ENCODE measurements at places on chromosomes 6 and 20.

DNA sequence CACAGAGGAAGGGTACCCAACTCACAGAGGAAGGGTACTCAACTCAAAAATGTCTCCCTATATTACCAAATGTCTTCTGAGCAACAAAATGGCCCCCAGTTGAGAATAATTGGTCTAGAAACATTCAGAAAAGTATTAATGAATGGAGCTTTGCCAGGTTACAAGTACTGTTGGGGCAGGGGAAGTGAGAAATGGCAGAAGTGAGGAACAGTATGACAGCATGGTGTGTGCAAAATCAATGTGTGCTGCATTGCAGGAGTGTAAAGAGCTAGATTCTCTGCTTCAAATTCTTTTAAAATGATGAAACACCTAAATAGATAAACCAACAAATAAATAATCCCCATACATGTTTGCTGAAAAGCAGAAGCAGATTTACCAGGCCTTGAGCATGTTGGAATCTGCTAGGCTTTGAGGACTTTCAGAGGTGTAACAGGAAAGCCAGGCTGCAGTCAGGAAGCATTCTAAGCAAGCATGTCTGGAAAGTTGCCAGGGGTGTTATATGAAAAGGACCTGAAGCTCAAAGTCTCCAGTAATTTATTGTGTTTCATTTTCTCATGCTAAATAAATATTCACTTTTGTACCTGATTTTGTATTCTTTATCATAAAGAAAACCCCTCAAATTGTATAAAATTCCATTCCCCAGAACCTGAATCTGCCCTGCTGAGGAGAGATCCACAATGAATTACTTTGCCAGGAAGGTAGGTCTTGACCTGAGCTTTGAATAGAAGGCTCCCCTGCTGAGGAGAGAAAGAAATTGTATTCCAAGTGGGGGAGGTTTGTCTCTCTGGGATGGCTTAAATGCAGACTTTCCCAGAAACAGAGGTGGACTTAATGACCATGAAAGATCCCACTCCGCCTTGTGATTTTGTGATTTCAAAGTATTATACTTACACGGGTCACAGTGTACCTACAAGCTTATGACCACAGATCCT is 265.0 kb upstream of the MARCKS start:
- no peak for DNase-seq

DNA sequence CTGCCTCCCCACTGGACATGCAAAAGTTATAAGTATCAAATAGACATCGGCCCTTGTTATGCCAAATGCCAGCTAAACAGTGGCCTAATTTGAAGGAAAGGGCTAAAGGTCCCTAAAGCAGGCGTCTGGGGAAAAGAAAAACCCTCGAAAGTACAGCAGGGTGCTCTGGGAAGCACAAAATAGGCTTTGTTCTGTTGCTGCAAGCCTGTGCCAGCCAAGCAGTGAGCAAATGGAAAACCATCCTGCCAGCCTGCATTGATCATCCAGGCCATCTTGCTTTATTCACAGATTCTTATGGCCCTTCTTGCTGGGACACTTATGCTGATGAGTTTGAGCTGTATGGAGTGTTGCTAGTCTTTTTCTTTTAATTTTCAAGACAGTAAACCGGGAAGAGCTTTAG is 62.2 kb upstream of the PLEKHG1 start:
- DNase-seq, result no peak

DNA sequence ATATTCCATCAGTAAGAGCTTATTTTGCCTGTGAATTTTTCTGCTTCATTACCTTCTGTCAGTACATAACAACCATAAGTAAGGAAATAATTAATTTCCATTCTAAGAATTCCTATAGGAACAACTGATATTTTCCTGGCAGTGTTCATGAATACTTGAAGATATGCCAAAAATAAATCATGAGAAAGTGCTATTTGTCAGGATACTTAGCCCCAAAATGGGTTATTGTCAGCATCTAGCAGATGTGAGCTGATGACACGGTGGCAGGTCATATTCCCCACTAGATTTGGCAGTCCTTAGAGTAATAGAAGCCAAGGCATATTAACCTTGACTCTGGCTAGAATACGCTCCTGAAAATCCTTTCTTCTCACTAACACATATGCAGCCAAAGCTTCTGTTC is 43.2 kb upstream of the CRISP1 start:
- no peak for DNase-seq

GRCh38 chr6:23282252-23283021 is 713.1 kb downstream of the HDGFL1 start:
- no peak for DNase-seq

DNA sequence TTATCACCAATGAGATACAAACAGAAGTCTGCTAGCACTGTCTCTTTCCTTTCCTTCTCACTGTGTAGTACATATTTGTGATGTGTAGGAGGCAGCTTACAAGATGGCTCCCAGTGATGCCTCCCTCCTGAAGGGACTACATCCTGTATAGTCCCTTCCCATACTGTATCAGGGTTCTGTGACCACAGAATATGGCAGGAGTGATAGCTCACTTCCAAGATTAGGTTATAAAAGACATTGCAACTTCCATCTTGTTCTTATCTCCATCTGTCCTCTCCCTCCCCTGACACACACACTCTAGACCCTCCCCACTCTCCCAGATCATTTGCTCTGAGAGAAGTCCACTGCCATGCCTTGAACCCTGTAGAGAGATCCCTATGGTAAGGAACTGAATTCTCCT is 38.0 kb downstream of the SESN1 start:
- DNase-seq, result no peak

DNA sequence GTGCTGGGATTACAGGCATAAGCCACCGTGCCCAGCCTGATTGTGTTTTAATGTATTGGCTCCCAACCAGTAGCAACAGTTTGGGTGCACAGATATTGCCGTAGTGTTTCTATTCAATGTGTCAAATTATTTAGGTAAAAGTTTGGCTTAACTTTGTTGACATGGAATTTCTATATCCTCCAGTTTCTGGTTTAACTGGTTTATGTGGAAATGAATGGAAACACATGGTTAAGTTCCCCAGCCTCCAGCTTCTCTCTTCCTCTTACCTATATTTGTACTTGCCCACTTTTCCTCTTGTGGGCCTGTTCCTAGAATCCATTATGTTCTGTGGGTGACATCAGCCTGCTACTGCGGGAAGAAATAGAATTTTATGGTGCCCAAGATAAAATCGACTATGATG is 53.9 kb upstream of the ESR1 start:
- no peak for DNase-seq

Data from HS-5 (cell line).